Stimulated activated CD8-positive, alpha-beta memory T cell treated with anti-CD3 and anti-CD28 coated beads, Interleukin-12 subunit alpha, Interleukin-12 subunit beta, amount 100 ng/mL, for 1 hour (primary cell): ENCODE measurements at places on chromosomes 3 and 15.

GRCh38 chr15:91061997-91062396 lies 38.1 kb upstream of the SV2B start:
- DNase-seq: no peak

GRCh38 chr3:100744671-100745070 lies 35.4 kb downstream of the TFG start:
- DNase-seq: no peak

DNA sequence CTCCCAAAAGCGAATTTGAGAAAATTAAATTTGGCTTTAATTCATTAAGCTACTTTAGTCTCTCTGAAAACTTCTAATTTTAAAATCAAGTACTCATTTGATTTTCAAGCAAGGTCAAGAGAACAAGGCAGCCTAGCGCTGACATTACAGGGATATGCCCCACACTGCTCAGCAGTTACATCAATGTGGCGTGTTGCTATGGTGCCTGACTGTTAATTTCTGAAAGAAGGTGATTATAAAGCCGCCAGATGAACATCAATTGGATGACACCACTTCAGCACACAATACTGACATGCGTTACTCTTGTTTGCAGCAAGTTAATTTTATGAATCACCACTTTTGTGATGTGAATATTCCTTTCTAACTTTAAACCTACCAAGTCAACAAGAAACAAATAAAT lies 284.4 kb downstream of the FOXP1 start:
- DNase-seq: peak; percentile 9

- no peak for DNase-seq
Observed at GRCh38 chr3:55107187-55107586, 179.3 kb upstream of the LRTM1 start.

DNA sequence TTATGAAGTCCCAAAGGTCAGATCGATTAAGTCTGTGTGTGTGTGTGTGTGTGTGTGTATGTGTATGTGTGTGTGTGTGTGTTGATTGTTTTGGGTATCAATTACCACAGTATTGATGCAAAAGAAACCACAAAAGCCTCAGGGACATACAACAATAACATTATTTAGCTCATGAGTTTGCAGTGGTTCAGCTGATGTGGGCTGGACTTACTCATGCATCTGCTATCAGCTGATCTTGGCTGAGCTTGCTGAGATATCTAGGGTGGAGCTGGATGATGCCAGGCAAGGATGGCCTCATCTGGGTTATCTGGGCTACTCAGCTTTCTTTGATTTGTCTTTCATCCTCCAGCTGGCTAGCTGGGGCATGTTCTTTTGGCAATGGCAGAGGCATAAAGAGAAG lies 82.4 kb upstream of the PRR23C start:
- no peak for DNase-seq

GRCh38 chr3:154132777-154133375 lies 11.7 kb downstream of the ARHGEF26 start:
- DNase-seq: no peak

DNA sequence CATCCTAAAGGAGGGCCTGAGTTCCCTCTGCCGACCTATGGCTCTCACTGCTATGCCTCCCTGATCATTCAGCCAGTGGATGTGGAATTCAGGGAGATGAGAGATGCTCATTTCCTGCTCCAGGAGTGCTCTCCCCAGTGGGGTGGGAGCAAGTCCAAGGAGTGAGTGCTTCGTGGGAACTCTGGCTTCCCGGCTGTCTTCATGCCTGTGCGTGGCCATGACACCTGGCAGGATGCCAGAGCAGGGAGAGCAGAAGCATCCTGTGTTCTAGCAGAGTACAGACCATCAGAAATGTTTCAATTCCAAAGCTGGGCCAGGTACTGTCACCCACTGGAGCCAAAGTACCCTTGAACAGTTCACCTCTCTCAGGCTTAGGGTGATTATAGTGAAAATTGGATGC lies 45.1 kb downstream of the APH1B start:
- no peak for DNase-seq

GRCh38 chr15:38021259-38021658 lies 86.8 kb downstream of the TMCO5A start:
- no peak for DNase-seq

- DNase-seq: no peak
Observed at GRCh38 chr3:151305060-151305774, 11.4 kb downstream of the GPR87 start.

GRCh38 chr3:155243512-155243921 lies 50.0 kb downstream of the STRIT1 start:
- DNase-seq: no peak

GRCh38 chr3:66269411-66269810 lies 48.6 kb downstream of the SLC25A26 start:
- DNase-seq: no peak

DNA sequence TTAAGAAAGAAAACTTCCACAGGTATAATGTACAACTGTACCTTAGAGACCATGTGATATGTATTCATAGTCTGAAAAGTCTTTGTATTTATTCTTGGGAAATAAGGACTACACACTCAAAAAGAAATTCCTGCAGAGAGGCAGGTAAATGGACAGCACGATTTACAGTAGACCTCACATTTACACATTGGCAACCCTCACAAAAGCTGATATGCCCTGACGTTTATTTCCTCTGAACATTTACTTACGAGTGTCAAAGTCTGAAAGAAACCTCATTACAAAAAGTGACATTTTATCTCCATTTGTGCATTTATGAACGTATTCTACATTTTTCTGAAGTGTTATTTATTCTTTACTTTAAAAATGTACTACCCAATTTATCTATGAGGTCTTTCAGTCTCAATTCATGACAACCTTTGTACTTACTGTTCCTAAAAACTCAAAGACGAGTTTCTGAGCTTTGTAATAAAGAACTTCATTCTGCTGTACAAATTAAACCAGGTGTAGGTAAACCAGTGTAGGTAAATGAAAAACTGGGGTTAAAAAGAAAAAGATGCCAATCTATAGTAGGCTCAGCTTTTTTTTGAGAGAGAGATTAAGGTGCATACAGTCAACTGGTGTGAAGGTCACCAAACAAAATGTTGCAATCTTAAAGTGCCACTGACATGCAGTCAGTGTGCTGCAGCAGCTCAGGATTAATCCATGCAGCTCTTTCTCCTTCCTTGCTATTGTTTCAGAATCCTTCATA lies 44.3 kb downstream of the THRB start:
- no peak for DNase-seq

DNA sequence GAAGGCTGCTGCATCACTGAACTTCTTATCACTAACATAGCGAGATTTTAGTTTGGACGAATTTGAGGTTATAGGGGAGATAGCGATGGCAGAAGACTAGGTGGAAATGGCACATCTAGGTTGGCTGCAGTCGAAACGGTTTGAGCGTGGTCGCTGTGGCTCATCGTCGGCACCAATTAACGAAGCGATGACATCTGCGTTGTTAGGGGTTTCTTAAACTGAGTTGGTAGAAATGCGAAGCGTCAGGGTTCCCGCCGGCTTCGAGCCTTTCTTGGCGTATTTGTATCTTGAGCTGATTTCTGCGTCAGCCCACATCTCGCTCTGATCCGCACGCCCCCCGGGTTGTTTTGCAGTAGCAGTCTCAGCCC lies 319 bp downstream of the LNP1 start:
- peak; percentile 21 for DNase-seq

GRCh38 chr15:48644827-48645557 lies 517 bp downstream of the FBN1 start:
- DNase-seq: no peak

DNA sequence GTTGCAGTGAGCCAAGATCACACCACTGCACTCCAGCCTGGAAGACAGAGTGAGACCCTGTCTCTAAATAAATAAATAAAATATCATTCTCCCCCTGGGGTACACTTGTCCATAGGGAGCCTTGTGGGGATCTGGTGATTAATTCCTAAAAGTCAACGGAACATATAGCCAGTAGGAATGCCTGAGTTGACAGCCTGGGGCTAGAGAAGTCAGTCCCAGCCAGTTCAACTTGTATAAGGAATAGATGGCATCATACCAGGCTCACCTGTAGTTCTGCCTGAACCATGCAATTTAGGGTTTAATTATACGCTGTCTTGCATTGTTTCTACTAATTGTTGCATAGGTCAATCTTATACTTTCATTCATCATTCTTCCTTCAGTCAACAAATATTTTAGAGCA lies 5.9 kb upstream of the BOC start:
- no peak for DNase-seq

DNA sequence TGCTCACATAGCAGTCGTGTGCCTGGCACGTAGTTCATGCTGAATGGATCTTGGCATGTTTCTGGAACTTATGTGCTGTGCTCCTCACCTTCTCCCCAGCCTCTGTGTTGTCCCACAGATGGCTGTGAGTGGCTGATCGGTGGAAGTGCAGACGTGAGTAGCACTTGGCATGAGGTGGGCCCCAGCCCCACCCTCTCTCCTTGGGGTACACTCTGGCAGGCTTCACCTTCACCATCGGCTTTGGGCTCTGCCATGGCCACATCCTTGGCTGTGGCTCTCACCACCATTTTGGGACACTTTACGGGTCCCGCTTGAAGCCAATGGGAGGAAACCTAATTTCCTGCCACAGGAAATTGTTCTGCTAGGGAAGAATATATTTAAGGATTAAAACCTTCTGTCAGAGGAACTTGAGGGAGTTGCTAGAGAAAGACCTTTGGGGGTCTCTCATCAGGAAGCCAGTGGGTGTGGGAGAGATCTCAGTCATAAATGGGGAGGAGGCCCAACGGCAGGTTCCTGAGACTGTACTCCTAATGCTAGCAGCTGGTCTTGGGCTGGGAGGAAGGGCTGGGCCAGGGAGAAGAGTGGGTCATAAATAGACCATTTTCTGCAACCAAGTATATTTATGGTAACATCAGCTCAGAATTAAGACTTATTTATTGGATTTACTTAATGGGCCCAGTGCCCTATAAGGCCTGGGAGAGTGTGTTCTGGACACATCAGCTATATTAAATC lies 92.3 kb downstream of the SMAD3 start:
- no peak for DNase-seq

DNA sequence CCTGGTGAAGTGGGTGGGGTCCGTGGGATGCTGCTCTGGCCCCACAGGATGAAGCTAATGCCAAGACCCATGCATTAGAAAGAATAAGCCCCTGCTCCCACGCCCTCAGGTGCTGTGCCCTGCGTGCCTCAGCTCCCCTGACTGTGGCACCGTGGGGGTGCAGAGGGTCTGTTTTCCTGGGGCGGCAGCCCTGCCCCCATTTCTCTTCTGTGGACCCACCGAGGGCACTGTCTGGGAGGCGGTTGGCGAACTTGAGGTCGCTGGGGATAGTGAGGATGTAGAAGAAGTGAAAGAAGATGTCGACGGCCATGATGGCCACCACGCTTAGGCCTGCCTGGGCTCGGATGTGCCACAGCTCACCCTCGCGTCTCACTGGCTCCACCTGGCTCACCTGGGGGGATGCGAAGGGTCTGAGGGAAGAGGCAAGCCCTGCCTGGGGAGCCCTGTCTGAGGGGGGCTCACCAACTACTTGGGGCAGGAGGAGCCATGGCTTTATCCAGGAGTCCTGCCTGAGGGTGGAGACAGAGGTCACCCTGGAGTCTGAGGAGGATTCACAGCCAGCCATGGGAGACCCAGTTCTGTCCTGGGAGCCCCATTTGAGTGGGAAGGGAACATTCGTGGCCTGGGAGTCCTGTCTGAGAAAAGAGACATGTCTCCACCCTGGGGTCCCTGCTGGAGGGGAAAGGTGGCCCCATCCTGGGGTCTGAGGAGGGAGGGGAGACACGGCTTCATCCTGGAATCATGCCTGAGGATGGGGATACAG lies 5.1 kb downstream of the HHATL start:
- DNase-seq: no peak

DNA sequence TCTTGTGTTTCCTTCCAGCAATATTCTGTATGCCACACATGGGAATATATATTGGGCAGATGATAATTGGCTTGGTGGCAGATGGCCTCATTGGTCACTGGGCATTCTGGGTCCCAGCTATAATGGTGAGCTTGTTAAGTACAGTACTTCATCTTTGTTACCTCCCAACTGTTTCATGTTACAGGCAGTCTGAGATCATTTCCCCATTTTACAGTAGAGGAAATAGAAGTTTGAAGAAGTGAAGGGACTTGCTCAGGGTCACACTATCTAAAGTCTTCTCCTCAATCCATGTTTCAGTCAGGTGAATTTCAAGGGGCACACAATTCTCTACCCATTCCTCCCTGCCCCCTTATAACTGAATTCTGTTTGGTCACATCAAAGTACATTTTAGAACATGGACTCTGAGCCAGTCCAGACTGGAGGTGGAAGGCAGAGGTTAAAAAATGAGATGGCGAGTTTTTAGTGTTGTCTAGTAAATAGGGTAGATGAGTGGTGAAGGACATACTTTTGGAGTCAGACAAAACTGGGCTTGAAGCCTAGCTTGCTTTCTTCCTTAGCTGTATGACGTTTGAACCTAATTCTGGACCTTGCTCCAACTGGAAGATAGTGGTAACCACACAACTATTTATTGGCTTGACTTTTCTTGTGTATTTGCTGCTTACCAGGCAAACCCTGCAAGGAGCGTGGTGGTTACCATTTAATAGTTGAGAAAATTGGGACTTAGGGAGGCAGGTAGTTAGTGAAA lies 2.5 kb downstream of the EEFSEC start:
- no peak for DNase-seq

DNA sequence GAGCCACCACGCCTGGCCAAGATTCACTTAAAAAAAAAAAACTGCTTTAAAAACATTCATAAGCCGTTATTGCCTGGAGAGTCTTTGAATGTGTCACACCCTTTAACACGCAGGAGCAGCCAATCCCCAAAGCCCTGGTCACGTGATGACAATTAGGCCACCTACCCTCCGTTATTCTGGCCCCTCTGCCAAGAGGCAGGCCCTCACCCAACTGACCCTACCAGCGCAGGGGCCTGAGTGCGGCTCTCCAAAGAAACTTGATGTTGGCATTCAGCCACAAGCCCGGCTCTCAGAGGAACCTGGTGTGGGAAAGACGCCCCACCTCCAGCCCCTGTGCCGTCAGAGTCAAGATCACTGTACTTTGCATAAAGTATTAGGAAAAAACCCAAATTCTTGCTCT lies 11.6 kb upstream of the MUC4 start:
- DNase-seq: no peak

DNA sequence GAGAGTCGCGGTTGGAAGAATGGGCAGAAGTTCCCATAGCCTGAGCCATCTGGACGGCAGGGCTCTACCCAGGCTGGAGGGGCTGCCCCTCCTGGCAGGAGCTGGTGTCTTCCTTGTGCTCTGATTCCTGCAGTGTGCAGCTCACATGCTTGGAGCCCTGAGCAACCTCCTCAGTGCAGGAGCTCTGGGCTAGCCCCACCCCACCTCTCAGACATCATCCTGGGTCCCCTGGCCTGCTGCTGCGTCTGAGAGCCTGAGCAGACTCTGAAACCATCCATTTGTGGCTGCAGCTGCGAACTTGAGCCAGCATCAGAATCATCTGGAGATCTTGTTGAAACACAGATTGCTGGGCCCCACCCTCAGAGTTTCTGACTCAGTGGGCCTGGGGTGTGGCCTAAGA lies 42.8 kb downstream of the POMGNT2 start:
- no peak for DNase-seq
